Esophagus muscularis mucosa (tissue), 4 donors: ENCODE measurements at places on chromosomes 1 and 21. TPM values are rescaled to one million over a fixed set of nuclear protein-coding genes. Genes with fewer than 3 reads are reported as not detected.

GRCh38 chr1:54247863-54248515 is 48.0 kb downstream of the MRPL37 start:
- no peak for DNase-seq

The LDLRAP1 gene
- total RNA-seq = 13.3 TPM

The BTF3L4 gene
- 22.6 TPM for total RNA-seq

GRCh38 chr1:223733898-223734852 is 21.8 kb downstream of the CAPN2 start:
- no peak for DNase-seq

DNA sequence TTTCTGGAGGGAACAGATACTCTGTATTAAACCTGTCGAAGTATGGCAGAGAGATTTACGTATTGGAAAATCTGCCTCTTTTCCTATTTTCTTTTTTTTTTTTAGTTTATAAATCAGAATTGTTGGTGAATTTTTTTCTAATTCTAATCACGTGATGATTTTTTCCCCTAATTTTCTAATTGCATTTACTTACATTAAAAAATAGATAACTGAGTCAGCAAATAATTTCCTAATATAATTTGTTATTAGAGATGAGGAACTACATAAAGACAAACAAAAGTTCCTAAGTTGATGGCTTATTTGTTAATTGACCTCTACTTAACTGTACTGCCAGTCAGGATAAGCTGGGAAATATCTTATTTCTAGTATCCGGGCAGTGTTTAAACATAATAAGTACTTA is 34.6 kb downstream of the SNX7 start:
- DNase-seq = no peak
